ENCODE measurements at places on chromosomes 12 and 14.

- no peak for DNase-seq
These were observed 25.4 kb upstream of the NAP1L1 start for GRCh38 chr12:76109879-76110278.

GRCh38 chr12:101485021-101485420 lies 9.9 kb downstream of the SPIC start:
- no peak for DNase-seq

GRCh38 chr12:120851444-120851843 lies 52.7 kb downstream of the SPPL3 start:
- no peak for DNase-seq

DNA sequence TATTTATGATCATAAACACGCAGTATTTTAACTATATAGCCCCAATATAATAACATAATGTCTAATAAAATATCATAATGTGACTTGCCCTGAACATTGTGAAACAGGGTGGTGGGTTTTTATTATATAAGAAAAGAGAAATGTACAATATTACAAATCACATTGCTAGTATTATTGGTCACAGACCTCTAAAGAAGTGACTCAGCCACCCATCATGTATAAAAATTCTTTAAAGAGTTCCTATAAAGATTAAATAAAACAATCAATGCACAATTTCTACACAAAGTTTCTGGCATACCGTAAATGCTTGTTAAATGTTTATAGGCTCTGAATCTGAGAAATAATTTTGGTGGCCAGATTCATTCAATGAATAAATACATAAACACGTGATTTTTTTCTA lies 28.9 kb downstream of the ABCC9 start:
- no peak for DNase-seq

DNA sequence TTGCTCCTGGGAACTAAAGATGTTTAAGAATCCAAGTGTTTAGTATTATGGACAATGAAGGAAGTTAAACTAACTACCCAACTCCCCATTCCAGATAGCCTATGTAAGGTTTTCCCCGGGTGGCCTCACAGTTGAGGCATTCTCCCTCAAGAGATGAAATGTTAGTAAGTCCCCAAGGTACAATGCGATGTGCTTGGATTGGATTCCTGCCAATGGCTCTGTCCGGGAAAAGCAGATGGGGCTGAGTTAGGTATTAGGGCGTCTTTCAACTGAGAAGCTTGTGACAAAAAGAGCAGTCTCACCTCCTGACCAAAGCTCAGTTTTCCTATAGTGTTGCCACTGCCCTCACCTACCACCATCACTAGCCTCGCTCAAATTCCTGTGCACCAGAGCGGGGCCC lies 64.8 kb upstream of the E2F7 start:
- no peak for DNase-seq

DNA sequence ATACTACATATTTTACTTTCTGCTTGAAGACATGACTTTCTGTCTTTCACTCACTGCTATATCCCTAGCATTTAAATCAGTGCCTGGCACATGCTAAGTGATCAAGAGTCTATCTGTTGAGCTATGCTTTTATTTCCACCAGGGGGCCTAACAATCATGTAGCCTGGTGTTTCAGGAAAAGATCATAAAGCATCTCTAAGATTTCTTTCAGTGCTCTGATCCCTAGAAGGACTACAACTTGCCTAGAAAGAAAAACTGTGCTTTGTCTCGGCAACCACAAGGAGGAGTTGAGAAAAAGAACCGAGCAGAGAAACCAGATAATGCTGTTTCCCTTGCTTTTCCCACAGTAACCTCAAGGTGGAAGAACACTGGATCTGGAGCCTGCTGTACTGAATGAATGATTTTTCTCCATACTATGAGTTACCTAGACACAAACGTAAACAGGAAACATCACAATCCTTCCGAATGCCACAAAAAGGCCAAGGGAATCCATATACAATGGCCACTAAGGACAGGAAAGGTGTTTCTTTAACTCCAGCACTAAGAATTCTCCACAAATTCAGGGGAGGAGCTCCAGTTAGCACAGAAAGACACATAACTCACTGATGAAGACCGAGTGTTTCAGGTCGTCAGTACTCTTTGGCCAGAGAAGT lies 1.2 kb downstream of the CRY1 start:
- DNase-seq: no peak

- DNase-seq: no peak
These were observed 189.4 kb downstream of the RPS29 start for GRCh38 chr14:49396801-49397200.

- DNase-seq: no peak
These were observed 52.4 kb downstream of the CLMN start for GRCh38 chr14:95267306-95267705.

- DNase-seq: no peak
These were observed 82.1 kb upstream of the FERMT2 start for GRCh38 chr14:53032838-53033390.

DNA sequence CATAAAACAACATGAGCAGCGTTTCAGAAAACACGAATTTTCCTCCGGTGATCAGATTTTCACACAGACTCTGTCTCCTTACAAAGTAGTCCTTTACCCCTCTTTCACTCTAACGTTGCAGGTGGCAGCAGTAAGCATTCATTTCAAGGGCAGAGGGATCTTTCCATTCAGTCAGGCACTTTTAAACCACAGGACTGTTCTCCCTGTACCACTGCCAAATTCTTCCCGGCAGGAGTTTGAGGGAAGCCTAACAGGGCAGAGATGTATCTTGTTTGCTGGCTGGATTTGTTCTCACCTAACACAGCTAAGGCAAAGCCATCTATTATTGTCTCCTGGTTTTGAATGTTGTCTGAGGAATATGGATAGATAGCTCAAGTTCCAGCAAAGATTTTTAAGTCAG lies 1187.3 kb upstream of the SEL1L start:
- DNase-seq: no peak

- no peak for DNase-seq
These were observed 29.2 kb downstream of the ZCCHC8 start for GRCh38 chr12:122471324-122472226.

GRCh38 chr14:74882103-74882920 lies 596 bp downstream of the DLST start:
- DNase-seq: peak; percentile 49
